Activated T-helper 9 cell treated with anti-CD3 and anti-CD28 coated beads, Interleukin-2, amount 50 U/mL, for 16 hours (primary cell): ENCODE measurements at places on chromosomes 12 and 14.

- DNase-seq: no peak
Measured at GRCh38 chr14:87990682-87991081, 2.3 kb downstream of the GALC start.

DNA sequence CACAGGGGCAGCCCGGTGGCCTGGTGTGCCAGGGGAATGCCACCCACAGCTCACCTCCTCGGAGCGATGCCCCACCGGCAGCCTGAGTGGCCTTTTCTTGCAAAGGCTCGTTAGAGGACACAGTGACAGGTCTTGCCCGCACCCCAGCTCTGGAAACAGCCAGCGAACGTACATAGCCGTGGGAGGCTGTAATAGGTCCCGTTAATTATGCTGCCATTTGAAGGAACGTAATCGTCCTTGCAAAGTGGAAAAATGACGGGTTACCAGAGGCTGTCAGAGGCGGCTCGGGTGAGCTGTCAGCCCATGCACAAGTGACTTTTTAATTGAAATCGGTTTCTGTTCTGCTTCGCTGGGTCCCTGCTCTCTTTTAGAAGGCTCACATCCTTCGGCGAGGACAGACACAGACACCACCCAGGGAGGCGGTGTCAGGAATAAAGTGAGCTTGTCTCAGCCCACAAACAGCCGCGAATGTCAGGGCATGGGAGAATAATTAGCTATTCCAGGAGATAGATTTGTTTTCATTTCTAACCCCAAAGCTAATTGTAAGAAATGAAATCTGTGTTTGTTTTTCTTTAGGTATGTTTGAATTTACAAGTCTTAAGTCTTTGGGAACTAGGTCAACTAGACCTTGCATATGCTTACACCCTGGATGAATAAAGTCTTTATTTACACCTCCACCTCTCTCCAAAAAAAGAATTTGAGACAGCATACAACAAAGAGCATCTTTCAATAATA is 77.2 kb upstream of the RFLNA start:
- no peak for DNase-seq

DNA sequence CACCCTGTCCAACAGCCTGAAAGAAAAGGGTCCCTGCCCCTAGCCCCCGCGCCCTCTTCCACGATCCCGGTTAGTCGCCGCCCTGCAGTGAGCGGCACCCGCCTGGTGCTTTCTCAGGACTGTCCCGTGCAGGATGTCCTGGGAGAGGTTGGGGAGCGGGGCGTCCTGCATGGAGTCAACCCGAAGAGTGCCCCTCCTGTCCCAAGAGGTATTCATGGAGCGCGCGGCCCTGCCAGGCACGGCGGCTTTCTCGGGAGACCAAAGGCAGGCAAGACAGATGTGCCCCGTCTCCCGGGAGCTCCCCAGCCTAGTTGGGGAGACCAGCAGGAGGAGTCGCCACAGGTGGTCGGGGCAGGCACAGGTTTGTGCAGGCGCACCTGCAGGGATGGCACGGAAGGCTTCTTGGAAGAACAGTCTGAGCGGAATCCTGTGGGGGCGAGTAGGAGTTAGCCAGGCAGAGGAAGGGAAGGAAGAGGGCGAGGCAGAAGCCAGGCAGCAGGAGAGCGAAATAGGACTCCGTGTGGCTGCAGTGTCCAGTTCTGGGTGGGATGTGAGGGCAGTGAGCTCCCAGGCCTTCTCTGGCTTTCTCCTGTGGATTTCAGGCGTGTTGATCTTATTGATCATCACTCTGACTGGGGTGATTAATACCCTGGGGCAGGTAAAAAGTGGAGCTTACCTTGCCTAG is 723 bp downstream of the SIVA1 start:
- DNase-seq: no peak

GRCh38 chr14:68219407-68219806 is 399.8 kb downstream of the RAD51B start:
- no peak for DNase-seq

- DNase-seq: no peak
Measured at GRCh38 chr14:76713121-76713520, 48.1 kb upstream of the VASH1 start.

- DNase-seq: no peak
Measured at GRCh38 chr12:132766380-132767085, 4.9 kb upstream of the ANKLE2 start.

- no peak for DNase-seq
Measured at GRCh38 chr12:47549258-47549657, 156.6 kb downstream of the RPAP3 start.

DNA sequence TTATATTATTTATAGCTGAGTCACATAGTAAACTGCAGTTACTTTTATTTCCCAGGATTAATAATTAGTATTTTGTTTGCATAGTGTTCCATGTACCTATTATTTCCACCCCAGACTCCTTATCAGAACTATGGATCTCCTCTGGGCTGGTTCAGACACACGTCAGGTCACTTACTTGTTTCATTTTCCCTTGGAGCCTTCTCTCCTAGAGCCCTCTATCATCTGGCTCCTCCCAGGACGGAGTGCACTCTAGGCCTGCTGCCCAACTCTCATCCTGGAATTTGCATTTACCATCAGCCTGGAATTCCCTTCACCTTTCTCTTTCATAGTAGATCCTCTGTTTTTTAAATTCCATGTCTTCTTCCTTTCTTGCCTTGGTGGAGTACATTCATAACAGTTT is 28.5 kb upstream of the GALNT16 start:
- no peak for DNase-seq

- DNase-seq: no peak
Measured at GRCh38 chr14:68898248-68899032, 80.7 kb downstream of the ACTN1 start.

- no peak for DNase-seq
Measured at GRCh38 chr12:66387117-66387516, 84.8 kb downstream of the HELB start.

GRCh38 chr12:50563434-50563787 is 58.6 kb downstream of the DIP2B start:
- no peak for DNase-seq

- no peak for DNase-seq
Measured at GRCh38 chr14:101405171-101405883, 156.0 kb upstream of the DIO3 start.

DNA sequence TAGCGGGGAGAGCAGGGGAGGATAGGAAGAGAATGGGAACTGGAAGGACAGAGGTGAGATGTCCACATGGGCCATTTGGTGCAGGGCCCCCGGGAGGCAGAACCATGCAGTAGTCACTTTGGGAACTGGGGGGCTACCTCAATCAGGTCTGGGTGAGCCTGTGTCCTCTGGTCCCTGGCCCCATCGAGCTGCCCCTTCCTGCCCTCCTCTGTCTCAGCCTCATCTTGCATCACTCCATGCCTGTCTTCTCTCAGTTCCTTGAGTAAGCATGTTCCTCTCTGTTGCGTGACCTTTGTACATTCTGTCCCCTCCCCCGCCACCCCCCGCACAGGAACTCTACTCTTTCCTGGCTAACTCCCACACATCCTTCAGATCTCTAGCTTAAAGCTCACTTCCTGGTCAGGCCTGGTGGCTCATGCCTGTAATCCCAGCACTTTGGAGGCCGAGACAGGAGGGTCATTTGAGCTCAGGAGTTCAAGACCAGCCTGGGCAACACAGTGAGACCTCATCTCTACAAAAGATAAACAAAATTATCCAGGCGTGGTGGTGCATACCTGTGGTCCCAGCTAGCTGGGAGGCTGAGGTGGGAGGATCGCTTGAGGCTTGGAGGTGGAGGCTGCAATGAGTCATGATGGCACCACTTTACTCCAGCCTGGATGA is 23.2 kb downstream of the FOS start:
- no peak for DNase-seq

- no peak for DNase-seq
Measured at GRCh38 chr14:58077621-58078020, 74.4 kb downstream of the ARMH4 start.

- no peak for DNase-seq
Measured at GRCh38 chr12:40194846-40195245, 30.0 kb upstream of the LRRK2 start.

DNA sequence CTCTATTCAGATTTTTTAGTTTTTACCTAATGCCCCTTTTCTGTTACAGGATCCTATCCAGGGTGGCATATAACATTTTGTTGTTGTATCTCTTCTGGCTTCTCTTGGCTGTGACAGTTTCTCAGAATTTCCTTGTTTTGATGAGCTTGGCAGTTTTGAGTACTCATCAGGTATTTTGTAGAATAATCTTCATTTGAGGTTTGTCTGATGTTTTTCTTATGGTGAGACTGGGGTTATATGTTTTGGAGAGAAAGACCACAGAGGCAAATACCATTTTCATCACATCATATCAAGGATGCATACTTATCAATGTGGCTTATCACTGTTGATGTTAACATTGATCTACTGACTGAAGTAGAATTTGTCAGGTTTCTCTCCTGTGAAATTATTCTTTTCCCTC is 14.0 kb upstream of the LYZ start:
- DNase-seq: no peak

DNA sequence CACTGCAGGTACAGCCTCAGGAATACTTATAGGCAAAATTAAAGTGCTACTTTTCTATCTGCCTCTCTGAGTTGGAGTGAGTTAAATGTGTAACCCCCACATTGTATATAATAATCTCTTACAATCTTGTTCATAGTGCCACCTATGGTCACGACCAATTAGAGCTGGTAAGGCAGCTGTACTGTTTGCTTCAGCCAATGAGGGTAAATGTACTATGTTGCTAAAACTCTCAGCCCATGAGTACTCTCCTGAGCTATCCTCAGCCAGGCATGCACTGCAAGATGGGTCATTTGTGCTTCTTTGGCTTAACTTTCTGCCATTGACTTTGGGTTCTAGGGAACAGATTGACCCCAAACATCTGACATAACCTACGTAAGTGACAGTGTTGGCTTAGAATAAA is 15.0 kb upstream of the MDM2 start:
- DNase-seq: no peak

- DNase-seq: no peak
Measured at GRCh38 chr12:95215949-95216348, 1.3 kb downstream of the FGD6 start.

DNA sequence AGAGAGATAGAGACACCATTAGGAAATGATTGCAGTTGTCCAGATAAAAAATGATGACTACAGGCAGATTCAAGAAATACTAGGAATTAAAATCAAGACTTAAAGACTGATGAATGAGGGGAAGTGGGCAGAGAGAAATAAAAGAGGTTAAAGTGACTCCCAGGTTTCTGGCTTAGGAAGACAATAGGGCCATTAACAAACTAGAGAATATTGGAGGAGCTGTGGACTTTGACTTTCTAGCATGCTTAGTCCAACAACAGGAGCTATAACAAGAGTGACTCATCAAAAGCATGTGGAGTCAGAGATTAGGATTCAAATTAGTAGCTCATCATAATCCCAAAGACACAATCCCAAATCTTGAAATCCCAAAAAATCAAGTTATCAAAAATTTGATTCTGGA is 101.5 kb downstream of the BMP4 start:
- no peak for DNase-seq

GRCh38 chr14:67557656-67558055 is 24.6 kb downstream of the PLEKHH1 start:
- no peak for DNase-seq

DNA sequence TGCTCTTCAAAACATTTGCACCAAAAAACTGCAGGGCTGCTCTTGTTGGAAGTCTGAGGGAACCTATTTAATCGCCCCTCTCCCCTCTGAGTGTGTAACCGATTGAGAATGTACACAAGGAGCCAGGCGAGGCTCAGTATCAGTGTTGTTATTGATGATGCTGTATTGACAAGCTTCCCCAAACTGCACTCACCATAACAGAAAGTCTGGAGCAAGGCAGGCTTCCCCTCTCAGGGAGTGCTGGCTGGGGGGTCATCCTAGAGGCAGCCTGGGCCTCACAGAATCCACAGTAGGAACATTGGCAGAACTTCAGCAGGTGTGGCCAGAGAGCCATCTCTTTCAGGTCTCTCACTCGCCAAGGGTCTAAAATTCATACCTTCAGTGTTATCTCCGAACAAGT is 58.1 kb upstream of the TUNAR start:
- no peak for DNase-seq

GRCh38 chr12:88393017-88393767 is 187.1 kb downstream of the KITLG start:
- DNase-seq: no peak

DNA sequence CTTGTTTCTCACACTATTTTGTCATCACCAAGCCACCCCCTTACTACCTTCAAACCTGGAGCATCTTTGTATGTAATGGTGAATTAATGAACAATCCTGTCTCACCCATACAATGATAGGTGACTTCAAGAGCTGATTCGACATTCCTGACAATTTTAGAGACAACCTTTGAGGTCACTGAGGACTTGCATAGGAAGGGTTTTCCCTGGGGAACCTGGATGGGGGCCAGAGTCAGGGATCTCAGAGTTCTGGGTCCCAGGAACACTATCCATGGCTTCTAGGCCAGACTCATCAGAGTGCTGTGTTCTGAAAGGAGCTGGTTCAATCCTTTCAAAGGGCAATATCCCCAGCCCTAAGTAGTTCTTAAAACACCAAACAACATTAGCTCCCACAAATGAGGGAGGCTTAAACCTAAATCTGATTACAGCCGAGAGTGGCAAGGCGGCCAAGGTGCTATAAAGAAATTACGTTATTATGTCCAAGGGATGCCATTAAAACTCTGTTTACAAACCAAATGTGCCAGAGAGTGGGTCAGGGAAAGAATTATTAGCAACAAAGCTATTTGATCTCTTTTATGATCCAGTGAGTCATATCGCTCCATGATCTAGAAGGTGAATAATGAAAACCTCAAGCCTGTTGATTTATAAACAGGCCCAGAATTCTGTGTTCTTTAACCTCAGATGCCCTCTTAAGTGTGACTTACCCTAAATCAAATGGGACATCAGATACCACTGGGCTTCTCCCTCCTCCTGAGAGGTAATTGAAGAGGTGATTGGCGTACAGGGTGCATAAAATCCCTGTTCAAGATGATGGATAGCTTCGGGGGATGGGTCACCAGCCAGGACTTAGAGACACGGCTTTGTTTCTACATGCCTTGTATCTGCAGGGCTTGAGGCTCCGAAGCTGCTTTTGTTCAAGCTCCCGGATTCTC is 230.2 kb upstream of the TBX3 start:
- DNase-seq: no peak

DNA sequence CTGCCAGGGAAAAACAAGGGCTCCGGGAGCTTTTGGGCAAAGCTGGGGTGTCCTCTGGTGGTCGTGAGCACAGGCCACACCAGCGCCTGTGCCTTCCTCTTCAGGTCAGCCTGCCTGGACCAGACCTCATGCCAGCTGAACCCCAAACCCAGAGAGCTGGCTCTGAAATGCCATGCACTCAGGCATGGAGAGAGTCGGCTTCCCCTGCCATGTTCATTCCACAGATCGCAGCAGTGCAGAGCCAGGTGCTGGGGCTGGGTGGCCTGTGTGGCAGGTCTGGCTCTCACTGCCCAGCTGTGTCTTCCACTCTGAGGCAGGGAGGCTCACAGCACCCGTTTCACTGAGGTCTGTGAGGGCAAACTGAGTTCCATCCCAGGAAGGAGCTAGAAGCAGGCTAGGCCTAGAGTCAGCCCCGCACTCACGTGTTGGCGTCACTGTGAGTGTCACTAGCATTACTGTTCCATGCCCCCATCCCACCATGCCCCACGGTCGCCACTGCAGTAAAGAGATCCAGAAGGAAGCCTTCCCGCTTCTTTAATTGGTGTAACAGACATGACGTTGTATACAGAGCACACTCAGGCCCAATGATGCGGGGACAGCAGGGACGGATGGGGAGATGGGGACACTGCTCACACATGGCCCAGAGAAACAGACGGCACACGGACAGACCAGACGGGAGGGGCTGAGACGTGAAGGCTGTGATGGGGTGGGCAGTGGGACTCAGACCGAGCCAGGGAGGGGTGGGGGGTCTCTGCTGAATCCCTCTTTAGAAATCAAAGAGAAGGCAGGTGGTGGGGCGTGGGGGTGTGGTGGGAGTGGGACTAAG is 2.7 kb downstream of the ARL6IP4 start:
- DNase-seq: no peak

- no peak for DNase-seq
Measured at GRCh38 chr14:23119363-23120327, 590 bp upstream of the CEBPE start.
